Anterior cingulate cortex (tissue), 58 donors: ENCODE measurements at places on chromosomes 3 and 15.

GRCh38 chr3:51379746-51380455 lies 5.2 kb upstream of the MANF start:
- DNase-seq = no peak

GRCh38 chr3:35664460-35664919 lies 25.2 kb downstream of the ARPP21 start:
- peak; percentile 81 for DNase-seq

DNA sequence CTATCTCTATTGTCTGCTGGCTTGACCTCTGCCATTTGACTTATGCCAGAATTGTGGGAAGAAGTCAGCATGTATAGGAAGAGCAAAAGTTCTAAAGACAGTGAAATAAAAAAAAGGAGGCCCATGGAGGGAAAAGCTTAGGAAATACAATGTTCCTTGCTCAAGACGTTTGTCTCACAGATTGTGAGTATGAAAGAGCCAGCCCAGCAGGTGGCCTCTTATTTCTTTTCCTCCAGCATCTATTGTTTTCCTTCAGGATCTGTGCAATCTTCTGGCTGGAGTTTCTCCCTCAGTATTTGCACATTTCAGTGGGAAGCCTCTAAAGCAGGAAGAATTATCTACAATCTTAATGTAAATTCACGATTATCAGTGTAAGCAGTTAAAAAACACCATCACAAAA lies 43.7 kb downstream of the ZDHHC3 start:
- no peak for DNase-seq

GRCh38 chr3:120661106-120661905 lies 20.7 kb downstream of the HGD start:
- no peak for DNase-seq

DNA sequence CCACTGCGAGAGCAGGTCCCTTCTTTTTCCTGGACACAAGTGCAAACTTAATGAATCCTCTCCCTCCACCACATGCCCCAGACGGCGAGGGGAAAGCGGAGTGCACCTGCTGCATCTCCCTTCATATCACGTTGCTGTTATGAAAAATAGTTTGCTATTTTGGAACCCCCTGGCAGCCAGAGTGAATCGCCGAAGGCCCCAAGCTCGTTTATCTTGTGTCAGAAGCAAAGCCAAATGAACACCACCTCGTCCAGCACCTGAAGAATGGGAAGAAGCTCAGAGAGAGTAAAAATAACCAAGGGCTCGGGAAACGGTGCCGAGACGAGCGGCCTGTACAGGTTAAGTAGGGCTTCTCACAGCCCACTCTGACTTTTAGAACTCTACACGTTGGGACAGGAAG lies 394.6 kb upstream of the RORA start:
- no peak for DNase-seq

GRCh38 chr15:91257746-91258414 lies 157.8 kb downstream of the SV2B start:
- DNase-seq = no peak

GRCh38 chr15:42069025-42069424 lies 25.3 kb downstream of the PLA2G4D start:
- DNase-seq = no peak

DNA sequence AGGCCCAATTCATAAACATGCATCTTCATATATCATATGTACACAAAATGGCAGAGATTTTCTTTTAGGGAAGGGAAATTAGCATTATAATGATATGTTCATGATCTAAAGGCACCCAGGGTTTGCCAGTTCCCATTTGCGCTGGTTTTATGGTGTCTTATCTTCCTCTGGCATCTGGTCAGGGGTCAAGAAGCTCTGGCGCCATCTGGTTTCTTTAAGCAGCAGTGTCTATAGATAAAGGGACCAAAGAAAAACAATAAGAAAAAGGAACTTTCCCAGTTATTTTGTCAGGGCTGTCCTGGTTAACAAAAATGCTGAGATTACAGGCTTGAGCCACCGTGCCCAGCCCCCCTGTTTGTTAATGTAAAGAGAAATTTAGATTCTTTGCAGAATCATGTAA lies 3.3 kb upstream of the DCP1A start:
- DNase-seq = no peak

DNA sequence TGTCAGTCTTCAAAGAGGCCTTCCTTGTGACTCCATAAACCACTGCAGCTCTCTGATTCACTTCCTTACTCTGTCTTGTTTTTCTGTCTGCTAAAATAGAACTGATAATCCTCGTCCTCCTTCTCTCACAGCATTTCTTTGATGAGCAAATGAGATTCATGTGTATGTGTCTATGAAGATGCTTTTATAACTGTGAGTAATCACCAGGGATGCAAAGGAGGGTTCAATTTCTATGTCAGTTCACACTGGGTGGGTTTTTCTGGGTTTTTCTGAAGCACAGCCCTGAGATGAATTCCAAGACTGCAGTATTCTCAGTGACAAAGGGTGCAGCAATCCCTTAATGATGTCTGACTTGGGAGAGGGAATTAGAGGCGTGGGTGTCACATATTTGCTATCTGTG lies 746.6 kb upstream of the CFAP20DC start:
- no peak for DNase-seq

- DNase-seq = no peak
Measured at GRCh38 chr3:38364721-38365400, 18.3 kb downstream of the XYLB start.

- DNase-seq = no peak
Measured at GRCh38 chr3:178353006-178353694, 183.1 kb upstream of the KCNMB2 start.

GRCh38 chr3:30646181-30646876 lies 39.9 kb downstream of the TGFBR2 start:
- DNase-seq = no peak

GRCh38 chr3:120093911-120094775 lies at the start of gene GSK3B:
TSS of gene GSK3B (minus strand) at chr3:120094447. CDS start at chr3:120093434, 1,013 bp downstream.
- peak; percentile 81 for DNase-seq

DNA sequence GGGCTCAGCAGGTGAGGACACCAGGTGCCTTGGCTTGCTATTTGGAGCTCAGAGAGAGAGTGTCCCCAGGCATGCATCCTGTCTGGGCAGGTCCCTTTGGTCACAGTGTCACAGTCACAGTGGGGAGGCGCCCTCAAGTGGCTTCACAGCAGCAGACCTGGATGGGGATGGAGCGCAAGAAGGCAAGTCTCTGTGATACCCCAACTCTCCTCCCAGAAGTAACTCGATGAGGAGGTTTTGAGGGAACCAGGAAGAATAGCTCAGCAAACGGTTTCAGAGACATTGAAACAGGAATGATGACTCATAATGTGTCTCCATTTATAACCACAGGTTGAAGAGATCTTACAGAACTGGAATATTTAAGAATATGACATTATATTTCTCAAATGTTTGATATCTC lies 66.5 kb upstream of the SH3GL3 start:
- DNase-seq = no peak

DNA sequence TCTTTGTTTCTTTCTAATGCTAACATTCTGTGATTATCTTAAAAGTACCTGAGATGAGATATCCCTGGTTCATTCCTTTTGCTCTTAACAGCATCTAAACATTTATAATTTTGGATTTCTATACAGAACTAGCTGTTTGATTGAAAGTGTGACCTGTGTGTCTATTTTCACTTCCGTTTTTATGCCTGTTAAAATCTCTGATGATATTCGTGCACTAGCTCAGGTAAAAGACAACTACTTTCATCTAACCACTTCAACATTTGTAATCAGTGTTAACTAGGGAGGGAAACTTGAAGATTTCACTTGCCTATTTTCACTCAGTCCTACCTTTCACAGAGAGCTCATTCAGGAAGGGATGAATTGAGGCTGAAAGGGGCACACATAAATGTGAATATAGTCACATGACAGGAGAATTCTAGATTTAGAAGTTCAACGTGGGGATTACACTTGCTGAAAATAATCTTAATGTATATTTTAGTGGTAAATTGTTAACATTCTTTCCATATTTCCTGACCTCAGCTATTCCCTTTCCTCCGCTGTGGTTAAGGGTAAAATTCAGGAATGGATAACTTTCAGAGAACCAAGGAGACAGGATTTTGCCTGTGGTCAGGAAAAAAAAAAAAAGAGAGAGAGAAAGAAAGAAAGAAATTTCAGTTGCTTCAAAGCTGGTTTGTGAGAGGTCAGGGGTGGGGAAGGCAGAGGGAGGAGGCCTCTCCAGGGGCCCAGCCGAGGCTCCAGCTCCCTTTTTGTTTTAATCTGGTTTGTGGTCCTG lies 159.8 kb upstream of the TSC22D2 start:
- no peak for DNase-seq

DNA sequence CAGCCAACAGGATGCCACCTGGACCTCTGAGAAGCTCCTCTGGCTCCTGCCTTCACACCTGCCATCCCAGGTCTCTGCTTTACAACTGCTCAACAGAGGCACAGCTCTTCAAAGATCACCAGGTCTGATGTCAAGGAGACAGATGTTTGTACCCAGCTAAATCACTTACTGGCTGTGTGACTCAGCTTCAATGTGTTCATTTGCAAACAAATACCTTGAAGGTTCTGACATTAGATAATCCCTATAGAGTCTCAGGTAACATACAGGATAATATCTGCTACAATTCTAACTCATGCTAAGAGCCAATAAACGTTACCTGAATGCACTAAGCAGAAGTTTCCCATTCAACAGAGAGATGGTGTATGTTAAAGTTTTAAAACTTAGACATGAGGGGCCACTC lies 163.4 kb upstream of the IGF1R start:
- no peak for DNase-seq

DNA sequence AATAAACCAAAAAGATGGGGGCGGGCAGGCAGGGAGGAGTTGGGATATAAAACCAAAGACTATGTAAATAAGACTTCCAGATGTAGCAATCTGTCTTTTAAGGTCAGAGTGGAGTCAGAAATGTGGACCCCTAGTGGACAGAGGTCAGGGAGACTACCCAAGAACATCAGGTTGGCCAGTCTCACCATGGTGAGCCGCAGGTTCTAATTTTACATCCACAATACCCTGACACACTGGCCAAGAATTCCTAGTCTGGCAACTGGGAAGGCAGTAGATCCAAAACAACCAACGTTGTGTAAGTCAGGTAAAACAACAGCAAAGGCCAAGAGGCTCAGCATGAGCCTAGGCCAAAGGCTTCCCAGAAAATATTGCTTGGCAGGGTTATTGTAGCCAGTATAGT lies 203.4 kb downstream of the FOXP1 start:
- DNase-seq = no peak

- no peak for DNase-seq
Measured at GRCh38 chr3:180188512-180189309, 152.0 kb upstream of the PEX5L start.
